ENCODE measurements at places on chromosomes 1 and 21. TPM values are rescaled to one million over a fixed set of nuclear protein-coding genes. Genes with fewer than 3 reads are reported as not detected.

KCNE1 gene
- polyA plus RNA-seq = 1.1 TPM

DNA sequence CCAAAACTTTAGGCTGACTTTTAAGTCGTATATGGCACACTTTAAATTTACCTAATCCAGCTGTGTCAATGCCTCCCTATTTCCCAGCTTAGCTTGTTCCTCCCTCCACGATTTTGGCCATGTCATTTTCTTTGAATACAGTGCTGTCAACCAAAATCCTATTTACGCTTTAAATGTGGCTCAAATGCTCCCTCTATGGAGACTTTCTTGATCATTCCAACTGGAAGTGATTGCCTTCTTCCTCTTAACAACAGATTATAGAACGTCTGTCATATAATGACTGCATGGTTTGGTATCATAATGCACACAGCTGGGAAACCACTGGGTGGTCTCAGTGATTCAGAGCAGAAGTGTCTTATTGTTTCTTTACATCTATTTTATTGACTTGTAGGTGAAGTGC, 18.9 kb upstream of the BATF3 start:
- no peak for DNase-seq

LEMD1 gene
- 3.9 TPM for polyA plus RNA-seq

MCOLN3 gene
- 7.5 TPM for polyA plus RNA-seq

PFKFB2 gene
- polyA plus RNA-seq = 15.4 TPM

DNA sequence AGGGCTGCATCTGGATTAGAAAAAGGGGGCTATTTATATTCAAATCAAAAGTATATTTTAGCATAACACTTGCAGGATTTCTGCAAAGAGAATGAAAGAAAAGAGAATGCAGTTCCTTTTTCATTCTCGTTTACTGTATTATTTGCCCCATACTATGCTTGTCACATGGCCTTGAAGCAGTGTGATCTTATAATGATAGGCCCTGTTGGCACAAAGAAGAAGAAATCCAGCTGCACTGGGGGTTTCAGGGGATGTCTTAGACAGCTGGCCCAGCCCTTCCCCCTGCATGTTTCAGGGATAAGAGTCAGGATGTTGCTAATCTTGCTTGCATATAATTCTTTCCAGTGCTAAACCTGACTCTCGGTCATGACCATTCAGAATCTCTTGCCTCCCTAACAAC, 369.5 kb downstream of the SEC16B start:
- no peak for DNase-seq

GIPC2 gene
- polyA plus RNA-seq = 15.4 TPM

CCDC181 gene
- polyA plus RNA-seq = 8.6 TPM

- DNase-seq = no peak
These were observed 7.3 kb upstream of the CACNA1S start for GRCh38 chr1:201119206-201120197.

GRCh38 chr1:224679606-224680005, 63.5 kb downstream of the CNIH3 start:
- no peak for DNase-seq

DNA sequence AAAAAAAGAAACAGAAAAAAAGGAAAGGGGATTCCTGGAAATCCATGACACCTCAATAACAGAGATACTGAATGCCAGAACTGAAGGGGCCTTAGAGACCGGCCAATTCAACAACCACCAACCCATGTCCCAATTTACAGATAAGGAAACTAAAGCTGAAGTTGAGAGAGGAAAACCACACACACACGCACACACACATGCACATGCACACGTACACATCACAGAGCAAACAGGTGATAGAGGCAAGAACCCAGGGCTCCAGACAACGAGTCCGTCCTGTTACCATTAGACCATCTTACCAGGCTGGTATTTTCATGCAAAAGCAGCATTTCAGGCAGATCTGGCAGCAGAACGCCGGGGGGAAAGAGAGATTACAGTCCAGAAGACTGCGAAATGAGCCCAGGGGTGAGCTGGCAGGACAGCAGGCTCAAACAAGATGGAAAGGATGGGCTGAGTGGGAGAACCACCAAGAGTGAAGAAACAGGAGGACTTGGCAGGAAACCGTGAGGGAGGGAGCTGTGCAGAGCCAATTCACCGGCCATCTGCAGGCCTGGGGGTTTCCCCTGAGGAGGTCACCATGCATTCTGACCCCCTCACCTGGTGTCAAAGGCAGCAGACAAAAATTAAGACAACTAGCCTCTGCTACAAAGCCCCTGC, 43.5 kb downstream of the PAFAH2 start:
- DNase-seq = no peak

GRCh38 chr1:30525971-30526651, 197.3 kb downstream of the MATN1 start:
- DNase-seq = peak; percentile 69

DNA sequence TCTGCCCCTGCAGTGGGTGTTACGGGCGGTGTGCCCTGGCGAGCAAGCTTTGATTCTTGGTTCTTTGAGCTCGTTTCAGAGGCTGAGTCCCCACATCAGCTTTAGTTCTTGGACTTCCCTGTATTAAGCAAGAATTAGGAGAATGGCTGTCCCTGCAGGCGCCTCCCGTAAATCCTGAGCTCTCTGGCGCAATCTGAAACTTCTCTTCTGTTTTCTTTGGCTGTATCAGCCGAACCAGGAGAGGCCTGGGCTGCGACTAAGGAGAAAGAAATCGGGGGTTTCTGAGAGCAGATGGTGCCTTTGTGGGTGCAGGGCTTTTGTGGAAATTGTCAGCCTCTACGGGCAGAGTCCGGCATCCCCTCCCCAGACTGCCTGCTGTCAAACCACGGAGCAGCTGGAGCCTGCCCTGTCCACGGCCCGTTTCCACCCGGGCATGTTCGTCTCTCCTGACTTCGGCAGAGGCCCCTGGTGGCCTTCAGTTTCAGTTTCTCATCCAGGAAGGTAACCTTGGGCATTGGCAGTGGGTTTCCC, 17.9 kb downstream of the CSTB start:
- DNase-seq = no peak

KHDRBS1 gene
- 289 TPM for polyA plus RNA-seq

DNA sequence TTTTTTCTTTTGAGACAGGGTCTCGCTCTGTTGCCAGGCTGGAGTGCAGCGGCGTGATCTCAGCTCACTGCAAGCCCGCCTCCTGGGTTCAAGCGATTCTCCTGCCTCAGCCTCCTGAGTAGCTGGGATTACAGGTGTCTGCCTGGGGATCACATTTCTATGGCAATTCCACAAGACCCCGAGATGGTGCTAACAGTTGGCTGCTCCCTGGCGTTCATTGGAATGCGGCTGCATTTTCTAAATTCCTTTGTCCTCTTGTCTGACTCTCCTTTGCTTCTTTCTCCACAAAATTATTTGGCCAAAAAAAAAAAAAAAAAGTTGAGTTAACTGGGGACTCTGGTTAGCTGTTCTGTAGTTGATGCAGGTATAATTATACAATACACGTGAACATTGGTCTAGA, 176.4 kb downstream of the ETS2 start:
- DNase-seq = no peak

DNA sequence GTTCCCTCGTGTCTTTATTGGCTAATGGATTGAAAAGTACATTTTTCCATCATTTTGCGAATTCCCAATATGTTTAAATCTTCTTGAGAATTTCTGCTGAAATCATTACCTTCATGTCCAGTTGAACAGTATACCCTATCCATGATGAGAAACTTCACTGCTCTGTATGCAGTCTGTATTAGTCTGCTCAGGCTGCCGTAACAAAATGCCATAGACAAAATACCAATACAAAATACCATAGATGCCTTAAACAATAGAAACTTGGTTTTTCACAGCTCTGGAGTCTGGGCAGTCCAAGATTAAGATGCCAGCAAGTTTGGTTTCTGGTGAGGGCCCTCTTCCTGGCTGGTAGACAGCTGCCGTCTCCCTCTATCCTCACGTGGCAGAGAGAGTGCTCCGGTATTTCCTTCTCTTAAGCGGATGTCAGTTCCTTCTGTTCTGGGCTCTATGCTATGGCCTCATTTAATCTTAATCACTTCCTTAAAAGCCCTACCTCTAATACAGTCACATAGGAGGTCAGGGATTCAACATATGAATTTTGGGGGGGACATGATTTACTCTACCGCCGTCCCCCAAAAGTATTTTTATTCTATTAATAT, 27.0 kb downstream of the CXADR start:
- no peak for DNase-seq

LCE1B gene
- polyA plus RNA-seq = not detected

AGMAT gene
- 34.8 TPM for polyA plus RNA-seq

C1orf105 gene
- polyA plus RNA-seq = not detected

DNA sequence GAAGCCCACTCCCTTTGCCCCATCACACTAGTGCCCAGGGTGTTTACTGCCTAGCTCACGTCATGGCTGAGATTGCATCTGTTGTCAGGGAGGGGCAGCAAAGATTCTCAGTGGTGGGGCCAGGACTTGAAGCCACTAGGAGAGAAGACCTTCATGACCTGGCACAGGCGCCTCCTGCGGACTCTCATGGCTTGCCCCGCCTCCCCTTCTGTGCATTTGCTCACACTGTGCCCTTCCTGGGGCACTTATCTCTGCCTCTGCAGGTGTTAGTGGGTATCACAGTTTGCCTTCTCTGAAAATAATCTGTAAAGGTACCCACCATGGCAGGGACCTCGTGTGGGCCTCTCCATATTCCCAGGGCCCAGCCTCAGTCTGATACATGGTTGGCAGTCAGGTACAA, 20.1 kb downstream of the PTPRU start:
- no peak for DNase-seq

DNA sequence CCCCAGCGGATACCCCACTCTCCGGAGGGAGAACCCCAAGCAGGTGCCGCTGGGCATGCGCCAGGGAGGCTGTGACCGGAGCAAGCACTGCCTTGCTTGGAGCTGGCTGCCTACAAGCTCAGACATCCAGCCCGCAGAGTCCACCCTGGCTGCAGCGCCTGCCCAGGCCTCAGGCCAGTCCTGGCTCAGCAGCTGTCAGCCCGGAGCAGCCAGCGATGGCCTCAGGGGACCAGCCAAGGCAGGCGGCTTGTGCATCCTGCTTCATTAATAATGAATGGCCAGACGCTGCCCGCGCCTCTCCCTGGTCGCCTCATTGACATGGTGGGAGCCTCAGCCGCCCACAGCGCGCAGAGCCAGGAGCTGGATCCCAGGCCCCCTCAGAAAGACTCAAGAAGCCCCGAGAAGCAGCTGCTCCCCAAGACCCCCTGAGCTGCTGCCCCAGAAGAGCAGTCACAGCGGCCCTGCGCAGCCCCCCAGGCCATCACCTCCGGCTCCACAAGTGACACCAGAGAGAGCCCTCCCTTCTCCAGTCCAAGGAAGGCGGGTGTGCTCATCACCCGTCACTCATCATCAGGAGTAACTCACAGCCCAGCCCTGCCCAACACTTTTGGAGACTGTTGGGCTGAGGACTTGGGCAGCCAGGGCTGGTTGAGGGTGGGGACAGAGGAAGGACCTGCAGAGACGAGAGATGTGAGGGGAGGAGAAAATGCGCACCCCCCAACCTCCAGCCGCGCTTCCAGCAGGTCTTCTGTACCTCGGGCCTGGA, 19.6 kb downstream of the KCNAB2 start:
- DNase-seq = no peak

GRCh38 chr21:35336534-35336933, 287.4 kb upstream of the RUNX1 start:
- DNase-seq = no peak

ERG gene
- polyA plus RNA-seq = 20.3 TPM

DNA sequence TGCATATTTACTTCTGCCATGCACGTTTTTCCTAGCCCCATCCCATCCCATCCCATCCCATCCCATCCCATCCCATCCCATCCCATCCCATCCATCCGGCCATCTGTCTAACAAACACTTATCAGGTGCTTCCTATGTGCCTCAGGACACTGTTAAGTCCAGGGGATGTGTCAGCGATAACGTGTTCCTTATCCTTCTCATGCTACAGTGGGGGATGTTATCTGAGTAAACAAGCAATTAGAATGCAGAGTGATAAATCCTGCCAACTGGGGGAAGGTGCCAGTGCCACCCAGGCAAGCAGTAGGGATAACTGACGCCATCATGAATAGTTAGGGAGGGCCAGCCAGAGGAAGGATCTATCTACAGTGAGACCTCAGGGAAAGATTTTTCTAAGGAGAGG, 304.2 kb downstream of the CAMTA1 start:
- no peak for DNase-seq

TPRG1L gene
- polyA plus RNA-seq = 42.5 TPM

All from right renal pelvis (tissue), 4 donors.